ENCODE measurements at places on chromosomes 5 and 9. TPM values are rescaled to one million over a fixed set of nuclear protein-coding genes. Genes with fewer than 3 reads are reported as not detected.

Gene RASA1
- total RNA-seq, result 28.2 TPM

Gene CTNND2
- not detected for total RNA-seq

DNA sequence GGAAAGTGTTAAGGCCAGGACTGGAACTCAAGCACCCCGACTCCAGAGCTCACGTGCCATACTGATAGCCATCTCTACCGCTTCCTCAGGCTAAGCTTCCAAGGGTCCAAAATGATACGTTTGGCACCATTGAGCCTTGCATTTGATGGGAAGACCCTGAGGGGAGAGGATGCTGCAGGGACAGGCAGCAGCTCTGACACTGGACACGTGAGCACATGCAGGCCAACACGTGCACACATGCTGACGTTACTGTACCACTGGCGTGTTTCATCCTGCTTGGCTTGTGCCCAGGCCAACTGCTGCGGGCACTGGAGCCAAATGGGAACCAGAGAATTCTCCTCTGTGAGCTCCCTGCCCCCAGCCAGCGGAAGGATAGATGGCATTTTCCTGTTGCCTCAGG, 5.2 kb downstream of the FAT2 start:
- no peak for DNase-seq

GRCh38 chr9:109624896-109625295, 126.8 kb upstream of the PTPN3 start:
- no peak for DNase-seq

DNA sequence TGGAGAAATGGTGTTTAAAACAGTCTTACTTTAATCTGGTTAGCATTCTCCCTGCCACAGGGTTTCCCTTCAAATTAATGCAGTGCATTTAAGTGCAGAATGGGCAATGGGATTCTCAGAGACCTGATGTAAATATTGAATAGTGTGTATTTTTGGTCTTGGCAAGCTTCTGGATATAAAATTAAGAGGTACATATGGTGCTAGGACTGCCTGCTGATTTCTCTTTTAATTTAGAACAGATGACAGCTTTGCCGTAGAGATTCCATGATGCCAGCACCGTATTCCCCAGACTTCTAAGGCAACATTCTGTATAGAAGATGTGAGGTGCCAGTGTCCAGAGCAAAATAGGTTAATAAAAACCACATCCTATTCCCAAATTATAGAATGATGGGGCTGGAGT, 1.9 kb downstream of the MTAP start:
- no peak for DNase-seq

GRCh38 chr9:137757613-137758029, 120.0 kb upstream of the CACNA1B start:
- DNase-seq, result peak; percentile 66

DNA sequence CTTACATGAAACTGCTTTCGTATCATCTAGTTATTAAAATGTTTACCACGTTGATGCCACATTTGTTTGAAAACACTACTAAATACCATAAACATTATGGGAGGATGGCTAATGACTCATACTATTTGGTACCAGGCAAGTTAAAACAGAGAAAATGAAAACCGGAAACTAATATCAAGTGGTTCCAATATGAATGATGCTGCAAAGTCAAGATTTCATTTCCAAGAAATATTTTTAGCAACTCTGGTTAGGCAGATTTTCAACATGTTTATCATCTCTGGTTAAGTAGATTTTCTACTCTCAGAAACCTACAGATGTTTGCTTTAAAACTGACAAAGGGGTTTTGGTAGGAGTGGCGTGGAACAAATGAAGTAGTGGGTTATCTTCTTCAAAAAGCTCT, 4.9 kb upstream of the F2R start:
- DNase-seq, result no peak

DNA sequence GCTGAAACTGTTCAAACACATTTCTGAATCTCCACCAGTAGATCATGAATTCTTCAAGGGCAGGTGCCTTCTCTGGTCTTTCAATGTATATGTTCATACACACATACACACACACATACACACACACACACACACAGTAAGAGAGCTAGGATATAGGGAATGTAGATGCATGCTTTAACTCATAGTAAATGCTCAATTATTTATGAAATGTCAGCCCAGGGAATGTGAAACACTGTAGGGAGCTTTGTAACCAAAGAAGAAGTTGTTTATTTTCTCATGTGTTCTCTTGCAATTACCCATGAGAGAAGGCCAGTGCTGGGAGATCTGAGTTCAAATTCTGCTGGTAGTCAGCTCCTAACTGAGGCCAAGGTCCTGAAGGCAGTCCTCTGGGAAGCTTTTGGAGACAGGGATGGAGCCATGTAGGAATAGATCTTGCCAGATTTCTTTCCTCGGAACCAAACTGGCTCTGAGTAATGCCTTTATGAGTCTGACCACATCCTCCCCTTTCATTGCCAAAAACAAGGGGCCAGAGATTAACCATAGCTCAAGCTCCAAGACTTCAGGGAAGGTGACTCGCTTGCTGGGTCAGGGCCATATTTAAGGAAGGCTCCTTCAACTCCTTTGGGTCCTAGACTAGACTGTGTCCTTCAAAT, 487.0 kb upstream of the TNC start:
- peak; percentile 93 for DNase-seq

GRCh38 chr5:72441862-72442540, 65.2 kb downstream of the ZNF366 start:
- DNase-seq, result peak; percentile 89

GRCh38 chr9:74361508-74361907, 135.6 kb upstream of the RORB start:
- DNase-seq, result no peak

Measured in A172 (cell line).